ENCODE measurements at places on chromosomes 7 and 10. TPM values are rescaled to one million over a fixed set of nuclear protein-coding genes. Genes with fewer than 3 reads are reported as not detected.

ACTL6B gene
- total RNA-seq, result 0.90 TPM

- DNase-seq, result no peak
Measured at GRCh38 chr7:140417456-140418155, 13.7 kb downstream of the RAB19 start.

TMEM270 gene
- not detected for total RNA-seq

KAT6B gene
- total RNA-seq, result 11.2 TPM

SPDYE11 gene
- total RNA-seq, result not detected

GRCh38 chr10:131843089-131843595 is 57.7 kb upstream of the PPP2R2D start:
- DNase-seq, result no peak

GRCh38 chr7:127792528-127793342 is 140.7 kb downstream of the SND1 start:
- DNase-seq, result peak; percentile 62

DNA sequence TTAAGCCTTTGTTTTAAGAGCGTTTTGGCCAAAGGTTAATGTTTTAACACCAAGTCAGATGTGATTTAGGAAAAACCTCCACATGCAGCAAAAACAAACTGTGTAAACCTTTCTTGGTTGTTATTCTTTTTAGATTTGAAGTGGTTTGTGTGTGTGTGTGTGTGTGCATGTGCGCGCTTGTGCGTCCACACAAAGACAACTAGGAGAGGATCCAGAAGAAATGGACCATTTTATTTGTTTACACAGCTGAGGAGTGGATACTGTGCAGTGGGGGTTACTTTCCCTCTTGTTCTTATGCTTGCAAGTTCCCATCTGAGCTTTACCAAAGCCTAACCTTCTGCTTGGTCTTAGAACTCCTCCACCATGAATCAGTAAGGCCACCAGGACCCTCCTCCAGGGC is 20.0 kb downstream of the TCF7L2 start:
- no peak for DNase-seq

CFAP43 gene
- 0.21 TPM for total RNA-seq

GRCh38 chr10:112176543-112176942 is 7.0 kb downstream of the GPAM start:
- no peak for DNase-seq

CYP3A5 gene
- not detected for total RNA-seq

GNB2 gene
- 108 TPM for total RNA-seq

GRCh38 chr7:17021205-17021604 is 139.4 kb upstream of the AGR3 start:
- DNase-seq, result no peak

DNA sequence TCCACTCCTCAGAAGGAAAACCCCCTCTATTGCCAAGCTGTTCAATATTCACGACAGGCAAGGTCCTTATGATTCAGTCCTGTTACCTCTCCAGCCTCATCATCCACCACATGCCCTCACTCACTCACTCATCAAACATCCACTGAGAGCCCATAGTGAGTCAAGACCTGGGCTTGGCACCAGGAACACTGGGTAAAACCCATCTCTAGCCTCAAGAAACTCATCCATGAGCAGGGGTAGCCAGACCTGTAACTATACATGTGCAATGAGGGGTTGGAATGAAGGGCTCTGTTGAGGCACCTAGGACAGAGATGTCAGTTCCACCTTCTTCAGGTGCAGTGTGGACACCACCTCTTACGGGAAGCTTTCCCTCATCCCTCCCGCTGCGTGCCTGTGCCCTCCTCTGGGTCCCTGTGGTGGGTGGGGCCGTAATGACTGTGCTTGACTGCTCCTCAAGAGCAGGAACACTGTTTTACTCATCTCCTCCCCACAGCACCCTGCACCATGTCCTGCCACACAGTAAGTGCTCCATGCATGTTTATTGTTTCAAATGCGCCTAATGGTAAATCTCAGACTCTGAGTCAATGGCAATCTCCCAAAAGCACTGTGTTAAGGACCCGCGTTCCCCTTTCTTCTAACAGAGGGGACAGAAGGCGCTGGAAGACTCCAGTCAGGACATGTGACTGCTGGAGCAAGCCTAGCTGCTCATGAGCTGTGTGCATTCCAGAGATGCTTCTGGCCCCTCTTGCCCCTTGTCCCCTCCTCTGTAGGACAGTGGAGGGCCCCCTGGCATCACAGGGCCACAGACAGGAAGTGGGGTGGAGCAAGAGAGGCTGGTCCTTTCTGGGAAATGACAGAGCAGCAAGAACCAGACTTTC is 95.4 kb downstream of the HIPK2 start:
- peak; percentile 26 for DNase-seq

DNA sequence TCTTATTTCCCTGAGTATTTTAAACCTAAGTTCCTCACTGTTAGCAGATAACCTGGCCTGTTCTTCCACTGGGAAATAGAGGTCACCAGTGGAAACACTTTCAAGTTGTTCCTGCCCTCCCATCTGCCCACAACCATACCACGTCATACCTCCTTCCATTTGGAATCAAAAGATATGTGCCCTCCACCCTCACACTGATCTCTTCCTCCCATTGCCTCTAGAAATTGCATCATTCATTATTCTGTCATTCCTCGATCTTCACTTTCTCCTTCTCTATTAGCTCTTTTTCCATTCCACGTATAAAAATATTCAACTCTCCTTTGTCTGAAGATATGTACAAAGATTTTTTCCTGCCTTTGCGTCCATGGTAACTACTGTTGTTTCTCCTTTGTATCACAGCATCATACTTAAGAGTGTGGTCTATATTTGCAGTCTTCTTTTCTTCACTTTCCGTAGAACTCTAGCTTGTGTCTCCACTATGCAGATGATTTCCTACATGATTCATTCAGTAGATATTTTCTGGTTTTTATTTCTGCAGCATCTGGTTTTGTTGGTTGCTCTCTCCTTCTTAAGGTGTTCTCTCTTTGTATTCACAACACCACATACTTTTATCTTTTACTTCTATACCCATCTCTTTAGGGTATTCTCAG is 312.3 kb downstream of the REEP3 start:
- DNase-seq, result no peak

GRCh38 chr7:129780257-129780973 is 168.9 kb downstream of the NRF1 start:
- DNase-seq, result peak; percentile 99

DNA sequence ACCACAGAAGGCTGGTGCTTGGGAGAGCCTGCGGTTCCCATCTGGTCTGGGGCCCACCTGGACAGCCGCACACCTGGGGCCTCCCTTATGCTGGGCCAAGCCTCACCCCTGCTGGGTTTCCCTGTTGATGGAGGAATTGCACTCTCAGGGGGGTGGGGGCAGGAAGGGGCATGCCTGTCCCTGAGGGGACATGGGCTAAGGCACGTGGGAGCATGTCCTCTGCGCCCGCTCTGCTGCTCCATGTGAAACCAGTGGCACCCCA is 43.4 kb downstream of the OAT start:
- DNase-seq, result no peak

GRCh38 chr10:88934900-88935672 is 17.5 kb downstream of the ACTA2 start:
- DNase-seq, result peak; percentile 16

DNA sequence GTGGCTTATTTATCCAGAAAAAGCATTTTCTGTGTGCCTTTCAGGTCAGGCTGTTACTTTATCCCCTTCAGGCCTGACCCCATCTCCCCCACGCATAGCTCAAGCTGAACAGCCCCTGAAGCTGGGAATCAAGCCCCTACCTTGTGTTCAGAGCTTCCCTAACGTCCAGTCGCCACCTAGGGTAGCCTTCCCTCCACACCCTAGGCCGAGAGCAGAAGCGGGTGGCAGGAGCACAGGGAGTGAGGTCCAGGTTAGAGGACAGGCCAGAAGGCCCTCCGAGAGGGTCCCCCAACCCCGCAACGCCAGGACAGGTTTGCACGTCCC is 479 bp upstream of the SEMA4G start:
- no peak for DNase-seq

DNA sequence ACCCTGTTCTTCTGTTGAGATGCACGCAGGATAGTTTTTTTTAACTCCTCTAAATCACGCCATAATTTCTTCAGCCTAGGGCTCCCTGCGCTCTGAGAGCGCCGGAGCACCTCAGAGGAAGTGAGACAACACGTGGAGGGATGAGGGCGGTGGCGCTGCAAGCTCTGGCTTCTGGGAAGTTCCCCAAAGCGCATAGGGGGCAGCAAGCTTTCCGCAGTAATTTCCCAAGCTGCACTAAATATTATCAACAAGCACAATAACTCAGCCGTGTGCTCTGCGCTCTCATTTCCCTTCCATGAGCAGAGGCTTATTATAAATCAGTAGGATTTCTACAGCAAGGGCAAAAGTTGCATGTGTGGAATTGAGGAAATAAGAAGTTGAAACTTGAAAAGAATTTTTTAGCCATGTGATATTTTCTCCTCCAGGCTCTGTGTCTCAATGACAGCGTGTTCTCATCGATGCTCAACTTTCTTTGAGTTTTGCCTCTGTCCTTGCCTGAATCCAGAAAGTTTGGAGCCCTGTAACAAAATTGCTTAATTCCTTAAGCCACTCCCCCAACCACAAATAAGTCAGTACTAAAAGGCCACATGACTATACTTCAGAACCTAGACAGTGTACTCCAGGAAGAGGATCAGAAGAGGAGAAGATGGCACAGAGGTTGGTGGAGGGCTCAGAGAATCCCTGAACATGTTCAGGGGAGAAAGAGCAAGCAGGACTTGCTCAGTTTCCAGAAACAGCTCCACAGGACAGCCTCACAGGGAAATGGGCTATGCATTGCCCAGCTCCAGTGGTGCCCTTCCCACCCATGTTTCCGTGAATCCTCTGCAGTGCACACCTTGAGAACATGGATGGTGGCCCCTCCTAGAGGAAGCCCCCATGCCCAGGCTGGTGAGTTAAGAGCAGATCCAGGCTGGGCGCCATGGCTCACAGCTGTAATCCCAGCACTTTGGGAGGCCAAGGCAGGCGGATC is 221.5 kb upstream of the GHITM start:
- peak; percentile 23 for DNase-seq

DNA sequence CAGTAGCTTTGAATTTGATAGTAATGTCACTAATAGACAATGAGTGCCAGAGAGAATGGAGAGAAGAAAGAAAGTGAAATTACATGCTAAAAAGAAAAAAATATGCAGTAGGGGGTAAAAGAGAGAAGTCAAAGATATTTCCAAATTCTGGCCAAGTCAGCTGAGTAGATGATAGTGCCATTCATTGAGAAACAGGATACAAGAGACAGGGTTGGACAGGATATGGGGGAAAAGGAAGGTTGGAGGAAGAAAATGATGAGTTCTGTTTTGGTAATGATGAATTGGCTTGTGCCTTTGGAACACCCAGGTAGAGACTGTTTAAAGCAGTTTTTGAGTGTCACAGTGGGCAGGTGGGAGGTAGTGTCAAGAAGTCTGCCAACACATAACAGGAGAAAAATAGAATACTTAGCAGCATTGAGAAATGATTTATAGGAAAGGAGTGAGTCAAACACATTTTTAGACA is 78.3 kb downstream of the LRRC17 start:
- no peak for DNase-seq

C7orf33 gene
- total RNA-seq, result not detected

DNA sequence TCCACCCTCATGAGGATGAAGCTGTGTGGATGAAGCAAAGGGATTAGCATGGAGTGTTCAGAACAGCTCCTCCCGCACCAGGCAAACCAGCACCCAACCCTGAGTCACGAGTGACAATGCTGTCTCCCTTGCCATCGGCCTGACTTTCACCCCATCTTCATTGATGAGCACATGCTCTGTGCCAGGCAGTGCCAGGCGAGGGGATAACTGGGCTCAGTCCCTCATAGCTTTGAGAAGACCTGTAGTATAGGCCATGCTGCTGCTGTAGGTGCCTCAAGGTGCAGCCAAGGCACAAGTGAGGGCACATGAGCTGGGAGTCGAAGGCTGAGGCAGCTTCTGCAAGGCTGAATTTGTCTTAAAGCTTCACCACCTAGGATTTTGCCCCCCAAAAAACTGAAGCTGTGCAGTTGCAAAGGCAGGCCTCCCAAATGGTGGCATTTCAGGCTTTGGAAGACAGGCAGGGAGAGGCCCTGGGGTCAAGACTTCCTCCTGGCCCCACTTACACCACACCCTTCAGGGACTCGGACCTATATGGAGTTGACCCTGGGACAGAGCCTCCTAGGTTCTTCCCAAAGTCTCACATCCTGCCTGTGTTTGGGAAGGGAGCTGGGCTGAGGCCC is 54.2 kb upstream of the GDF10 start:
- DNase-seq, result no peak

IFIT1B gene
- total RNA-seq, result not detected

GRCh38 chr10:131271195-131271880 is 40.2 kb downstream of the TCERG1L start:
- peak; percentile 21 for DNase-seq

GRCh38 chr7:134632937-134633540 is 13.6 kb upstream of the BPGM start:
- DNase-seq, result no peak

DNA sequence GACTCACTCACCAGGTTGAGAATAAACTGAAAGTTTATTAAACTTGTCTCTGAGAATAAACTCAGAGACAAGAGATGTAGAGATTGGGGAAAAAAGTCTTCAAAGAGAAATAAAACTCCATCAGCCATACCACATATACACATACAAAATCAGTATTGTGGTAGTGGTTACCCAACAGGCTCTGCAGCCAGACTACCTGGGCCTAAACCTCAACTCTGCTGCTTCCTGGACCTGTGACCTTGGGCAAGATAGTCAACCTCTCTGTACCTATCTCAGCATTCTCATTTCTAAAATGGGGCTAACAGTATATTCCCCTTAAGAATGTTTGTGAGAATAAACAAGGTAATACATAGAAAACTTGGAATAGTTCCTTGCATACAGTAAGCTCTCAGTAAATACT is 15.3 kb downstream of the TPK1 start:
- DNase-seq, result no peak

GRCh38 chr10:132229834-132230556 is 43.2 kb downstream of the DPYSL4 start:
- peak; percentile 78 for DNase-seq

- DNase-seq, result no peak
Measured at GRCh38 chr10:3619241-3619640, 165.8 kb downstream of the KLF6 start.

GRCh38 chr10:95287281-95287680 is 3.5 kb downstream of the PDLIM1 start:
- no peak for DNase-seq

- DNase-seq, result peak; percentile 81
Measured at GRCh38 chr7:98745722-98746318, 124.0 kb downstream of the TMEM130 start.

All from H7 (cell line).